Stimulated activated CD4-positive, alpha-beta T cell treated with anti-CD3 and anti-CD28 coated beads, Interleukin-1b, Interleukin-23, amount 100 ng/mL, for 48 hours (primary cell): ENCODE measurements at places on chromosomes 1 and 21.

DNA sequence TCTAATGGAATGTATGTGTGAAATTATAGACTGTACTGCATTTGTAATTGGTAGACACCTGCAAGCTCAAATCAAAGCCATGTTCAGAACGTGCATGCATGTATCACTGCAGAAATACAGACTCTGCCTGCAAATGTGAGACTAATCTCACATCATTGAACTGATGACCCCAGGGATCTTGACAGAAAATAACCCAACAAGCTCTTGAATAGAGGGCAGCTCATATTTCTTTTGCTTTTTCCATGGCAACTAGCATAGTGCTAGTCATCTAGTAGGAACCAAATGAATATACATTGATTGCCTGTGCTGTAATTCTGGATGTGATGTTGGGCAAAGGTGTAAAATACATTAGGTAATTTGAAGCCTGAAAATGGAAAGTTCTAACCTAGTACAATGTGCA lies 62.4 kb downstream of the PTPRC start:
- no peak for DNase-seq

DNA sequence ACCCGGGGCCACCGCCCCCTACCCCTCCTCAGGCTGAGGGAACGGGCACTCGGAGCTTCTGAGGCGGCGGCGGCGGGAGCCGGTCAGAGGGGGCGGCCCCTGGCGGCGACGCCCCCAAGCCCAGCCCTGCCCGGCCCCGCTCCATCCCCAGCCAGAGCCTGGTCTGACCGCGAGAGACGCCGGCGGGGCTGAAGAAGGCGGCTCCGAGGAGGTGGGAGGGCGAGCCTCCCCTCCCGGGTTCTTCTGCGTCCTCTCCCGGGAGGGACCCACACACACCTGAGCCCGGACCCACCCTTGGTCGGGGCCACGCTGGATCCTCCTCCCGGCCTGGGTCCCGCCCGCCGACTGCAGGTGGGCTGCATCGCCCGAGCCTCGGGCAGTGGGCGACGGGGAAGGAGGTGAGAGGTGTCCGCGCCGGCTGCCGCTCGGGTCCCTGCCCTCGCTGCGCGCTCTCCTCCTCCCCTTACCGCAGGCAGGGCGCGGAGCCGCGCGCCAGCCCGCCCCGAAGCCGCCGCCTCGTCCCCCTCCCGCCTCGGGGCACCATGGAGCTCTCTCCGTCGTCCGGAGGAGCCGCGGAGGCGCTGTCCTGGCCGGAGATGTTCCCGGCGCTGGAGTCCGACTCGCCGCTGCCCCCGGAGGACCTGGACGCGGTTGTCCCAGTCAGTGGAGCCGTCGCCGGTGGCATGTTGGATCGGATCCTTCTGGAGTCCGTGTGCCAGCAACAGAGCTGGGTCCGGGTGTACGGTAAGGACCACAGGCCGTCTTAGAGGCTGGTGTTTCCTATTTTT lies at the start of gene RASAL2:
Gene RASAL2 (plus strand): TSS at position 154 of the 788 bp plus-strand sequence. CDS start 389 bp downstream, at position 543.
- peak; percentile 1 for DNase-seq

GRCh38 chr1:204266504-204267034 lies 52.8 kb upstream of the GOLT1A start:
- DNase-seq: no peak

DNA sequence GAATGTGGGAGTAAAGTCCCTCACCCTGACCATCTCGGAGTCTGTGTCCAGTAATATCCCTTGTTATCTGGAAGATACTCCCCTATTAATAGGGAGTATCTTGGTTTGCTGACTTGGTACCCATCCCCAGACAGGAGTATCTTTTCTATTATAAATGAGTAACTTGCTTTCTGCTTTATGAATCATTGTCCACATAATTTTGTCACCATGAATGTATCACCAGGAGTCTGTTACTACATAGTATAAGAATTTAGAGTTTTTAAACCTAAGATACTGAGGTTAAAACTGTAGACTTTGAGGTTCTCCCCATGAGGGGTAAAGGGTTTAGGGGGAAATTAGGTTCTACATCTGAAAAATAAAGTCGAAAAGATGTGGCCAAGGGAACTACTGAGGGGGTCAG lies 175.6 kb downstream of the FCRL5 start:
- DNase-seq: no peak

- no peak for DNase-seq
Measured at GRCh38 chr1:5386371-5386770, 605.9 kb downstream of the NPHP4 start.

DNA sequence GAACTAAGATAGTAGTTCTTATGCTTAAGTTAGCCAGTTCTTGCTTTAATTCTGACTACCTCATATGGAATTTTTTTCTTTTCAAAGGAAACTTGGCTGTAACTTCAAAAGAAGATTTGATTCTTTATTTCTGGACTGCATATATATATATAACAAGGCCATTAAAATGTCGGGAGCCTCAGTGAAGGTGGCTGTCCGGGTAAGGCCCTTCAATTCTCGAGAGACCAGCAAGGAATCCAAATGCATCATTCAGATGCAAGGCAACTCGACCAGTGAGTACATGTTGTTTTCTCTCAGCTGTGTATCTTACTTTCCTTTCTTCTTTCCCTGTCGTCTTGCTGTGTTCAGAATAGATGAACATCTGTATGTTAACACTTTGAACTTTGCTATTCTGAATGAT lies 21.8 kb downstream of the KIF1B start:
- no peak for DNase-seq

DNA sequence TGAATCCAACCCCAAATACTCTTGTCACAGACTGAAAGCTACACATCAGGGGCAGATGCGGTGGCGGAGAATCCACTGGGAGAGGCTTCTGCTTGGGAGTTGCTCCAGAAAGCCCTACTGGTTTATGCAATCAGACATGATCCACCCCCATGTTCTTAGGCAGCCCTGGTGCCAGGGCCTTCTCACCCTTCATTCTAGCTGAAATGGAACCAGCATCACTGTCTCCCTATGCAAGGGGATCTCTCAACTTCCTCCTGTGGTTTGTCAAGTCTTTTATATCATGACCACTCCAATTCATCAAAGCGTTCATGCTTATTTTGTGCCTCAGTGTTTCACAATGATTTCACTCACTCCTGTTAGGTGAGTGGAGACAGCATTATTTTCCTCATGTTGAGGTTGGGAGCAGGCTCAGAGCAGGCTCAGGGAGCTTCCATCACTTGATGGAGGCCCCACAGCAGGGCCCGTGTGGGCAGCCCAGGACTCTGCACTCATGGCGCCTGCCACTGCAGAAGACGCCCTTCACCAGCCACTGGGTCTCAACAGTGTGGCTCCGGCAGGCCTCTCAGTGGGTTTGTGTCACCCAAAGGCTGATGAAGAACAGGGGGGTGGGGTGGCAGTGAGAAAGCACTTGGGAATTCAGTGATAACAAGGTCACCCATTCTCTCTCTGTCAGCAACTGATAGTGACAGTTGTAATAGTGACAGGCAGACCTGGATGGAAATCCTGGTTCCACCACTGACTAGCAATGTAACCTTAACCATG lies 67.1 kb downstream of the CD58 start:
- DNase-seq: peak; percentile 22

GRCh38 chr1:231653632-231654031 lies 27.0 kb downstream of the DISC1 start:
- no peak for DNase-seq

- DNase-seq: no peak
Measured at GRCh38 chr1:110250008-110250407, 39.9 kb downstream of the KCNC4 start.

DNA sequence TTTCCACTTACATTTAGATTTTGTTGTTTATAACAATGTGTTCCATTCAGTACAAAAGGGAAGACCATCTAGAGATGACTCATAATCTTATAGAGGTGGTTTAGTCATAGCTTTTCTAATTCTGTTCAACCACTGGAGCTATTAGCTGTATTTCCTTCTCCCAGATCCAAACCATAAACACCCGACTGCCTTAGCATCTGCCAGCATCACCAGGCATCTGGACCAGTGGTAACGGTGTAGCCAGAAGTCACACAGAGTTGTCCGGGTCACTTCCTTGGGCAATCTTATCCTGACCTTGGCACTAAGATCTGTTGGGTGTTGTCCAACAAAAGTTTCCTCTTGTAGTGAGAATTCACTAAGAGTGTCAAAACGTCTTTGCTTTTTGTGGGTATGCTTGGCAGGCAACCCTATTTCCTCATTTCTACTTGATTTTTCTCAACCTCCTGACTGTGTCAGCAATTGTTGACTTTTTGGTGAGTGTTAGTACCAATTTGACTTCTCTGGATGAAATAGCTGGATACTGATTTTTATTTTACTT lies 372.1 kb upstream of the B3GALT2 start:
- DNase-seq: no peak

- DNase-seq: no peak
Measured at GRCh38 chr1:176800978-176801513, 338.1 kb downstream of the PAPPA2 start.

- DNase-seq: no peak
Measured at GRCh38 chr1:77015748-77016341, 148.6 kb downstream of the ST6GALNAC5 start.

GRCh38 chr1:11825131-11825530 lies 19.1 kb downstream of the CLCN6 start:
- DNase-seq: no peak

DNA sequence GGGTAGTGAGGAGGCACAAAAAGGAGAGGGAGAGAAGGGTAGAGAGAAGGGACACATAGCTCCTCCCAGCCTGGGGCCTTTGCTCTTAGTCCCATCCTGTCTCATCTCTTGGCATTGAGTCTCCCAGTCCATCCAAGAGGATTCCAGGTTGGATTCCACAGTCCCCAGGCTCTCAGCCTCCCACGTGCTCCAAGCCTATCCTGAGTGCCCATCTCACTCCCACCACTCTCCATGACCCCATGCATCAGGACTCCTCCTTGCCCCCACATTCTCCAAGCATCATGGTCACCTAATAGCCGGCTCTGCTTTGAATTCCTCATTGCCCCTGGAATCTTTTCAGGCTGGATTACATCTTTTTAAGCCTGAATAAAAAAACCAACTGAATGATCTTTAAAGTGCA lies 87.9 kb downstream of the DSCAM start:
- no peak for DNase-seq

DNA sequence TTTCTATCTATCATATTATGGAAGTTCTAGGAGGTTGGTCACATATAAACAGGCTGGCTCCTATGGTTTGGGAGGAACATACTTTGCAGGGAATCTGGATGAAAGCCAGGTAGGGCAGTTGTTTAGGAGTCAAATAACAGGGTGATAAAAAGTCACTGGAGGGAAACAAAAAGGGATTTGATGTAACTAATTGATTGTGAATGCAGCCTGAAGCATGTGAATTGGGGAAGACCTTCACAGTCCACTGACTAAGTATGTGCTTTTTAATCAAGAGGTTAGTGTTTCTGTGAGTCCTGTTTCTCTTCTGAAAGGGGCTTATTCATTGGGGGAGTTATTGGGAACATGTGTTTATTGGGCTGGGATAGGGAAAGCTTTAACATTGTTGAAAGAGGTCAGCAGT lies 41.3 kb downstream of the HMCN1 start:
- no peak for DNase-seq

- no peak for DNase-seq
Measured at GRCh38 chr21:35585878-35586277, 474.4 kb downstream of the SETD4 start.

DNA sequence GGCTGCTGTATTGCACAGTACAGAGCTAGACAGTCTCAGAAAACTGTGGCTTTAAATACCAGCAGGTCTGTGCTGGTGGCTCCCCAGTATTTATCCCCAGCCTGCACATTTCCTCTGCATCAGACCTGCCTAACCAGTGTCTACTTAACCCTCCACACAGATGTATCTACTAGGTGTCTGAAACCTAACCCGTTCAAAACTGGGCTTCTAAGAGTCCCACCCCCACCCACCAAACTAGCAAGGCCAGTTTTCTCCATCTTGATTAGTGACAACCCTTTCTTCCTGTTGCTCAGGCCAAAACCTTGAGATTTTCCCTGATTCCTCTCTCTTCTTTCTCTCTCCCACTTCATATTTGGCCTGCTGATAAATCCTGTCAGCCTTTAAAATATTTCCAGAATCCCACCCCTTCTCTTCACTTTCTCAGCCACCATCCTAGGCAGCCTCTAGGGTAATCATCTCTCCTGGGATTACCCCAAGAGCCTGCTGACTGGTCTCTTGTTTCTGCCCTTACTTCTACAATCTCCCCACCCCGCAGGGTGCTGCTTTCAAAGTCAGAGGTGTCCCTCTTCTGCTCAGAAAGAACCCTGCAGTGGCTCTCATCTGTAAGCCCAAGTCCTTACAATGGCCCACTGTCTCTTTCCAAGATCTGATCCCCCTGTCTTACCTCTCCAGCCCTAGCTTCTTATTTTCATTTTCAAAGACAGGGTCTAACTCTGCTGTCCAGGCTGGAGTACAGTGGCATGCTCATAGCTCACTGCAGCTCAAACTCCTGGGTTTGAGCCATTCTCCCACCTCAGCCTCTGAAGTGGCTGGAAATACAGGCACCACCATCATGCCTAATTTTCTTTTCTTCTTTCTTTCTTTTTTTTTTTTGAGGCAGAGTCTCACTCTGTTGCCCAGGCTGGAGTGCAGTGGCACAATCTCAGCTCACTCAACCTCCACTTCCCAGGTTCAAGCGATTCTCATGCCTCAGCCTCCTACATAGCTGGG lies 45.2 kb downstream of the H3-3A start:
- no peak for DNase-seq

DNA sequence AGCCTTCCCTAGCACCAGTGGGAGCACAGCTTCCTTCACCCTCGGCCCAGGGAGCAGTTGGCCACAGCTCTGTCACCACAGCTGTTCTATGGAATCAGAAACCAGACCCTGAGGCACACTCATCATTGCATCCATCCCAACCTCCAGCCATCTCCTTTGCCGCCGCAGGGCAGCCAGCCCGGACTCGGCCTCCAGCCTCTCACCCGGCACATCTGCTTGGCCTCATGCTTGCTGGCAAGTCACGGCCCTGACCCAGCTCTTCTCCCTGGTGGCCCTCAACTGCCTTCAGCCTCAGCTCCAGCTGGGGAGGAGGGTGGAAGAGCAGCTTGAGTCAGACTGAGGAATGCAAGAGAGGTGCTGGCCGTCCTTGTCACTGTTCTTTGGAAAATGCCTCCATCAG lies 59.8 kb downstream of the TOR1AIP2 start:
- DNase-seq: no peak

- DNase-seq: no peak
Measured at GRCh38 chr1:88640060-88640459, 44.0 kb upstream of the PKN2 start.

GRCh38 chr1:52569449-52570210 lies 16.7 kb upstream of the TUT4 start:
- DNase-seq: no peak

DNA sequence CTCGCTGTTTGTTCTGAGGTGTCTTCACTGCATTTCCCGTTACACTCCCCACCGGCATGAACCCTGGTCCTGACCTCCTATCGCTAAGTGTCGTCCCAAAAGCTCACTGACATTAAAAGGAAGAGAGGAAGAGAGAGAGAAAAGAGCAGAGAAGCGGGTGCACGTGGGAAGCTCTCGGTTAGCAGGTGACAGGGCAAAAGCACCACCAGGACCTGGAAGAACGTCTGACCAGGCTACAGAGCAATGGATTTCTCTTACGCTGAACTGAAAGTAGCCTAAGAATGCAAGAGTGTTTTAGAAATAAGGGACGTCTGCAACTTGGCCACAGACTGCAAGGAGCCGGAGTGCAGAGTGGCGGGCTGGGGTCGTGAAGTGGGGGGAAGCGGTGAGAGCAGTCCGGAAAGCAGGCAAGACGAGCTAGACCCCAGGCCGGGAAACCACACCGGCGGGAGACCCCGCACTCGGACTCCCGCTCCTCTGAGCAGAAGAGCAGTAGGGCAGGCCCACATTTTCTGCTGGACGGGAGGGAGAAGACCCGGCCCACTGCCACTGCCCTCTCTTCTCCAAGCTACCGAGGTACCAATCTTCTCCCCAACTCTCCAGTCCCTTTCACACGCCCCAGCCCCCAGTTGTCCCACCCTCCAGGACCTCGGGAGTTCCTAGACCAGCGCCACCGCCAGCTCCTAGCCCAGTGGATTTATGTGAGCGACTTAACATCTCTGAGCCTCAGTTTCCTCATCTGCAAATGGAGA lies 8.3 kb upstream of the MPZL1 start:
- DNase-seq: no peak
